T-helper 2 cell (primary cell): ENCODE measurements at places on chromosomes 11 and 22.

- no peak for DNase-seq
Observed at GRCh38 chr22:41862160-41862529, 29.2 kb downstream of the SREBF2 start.

DNA sequence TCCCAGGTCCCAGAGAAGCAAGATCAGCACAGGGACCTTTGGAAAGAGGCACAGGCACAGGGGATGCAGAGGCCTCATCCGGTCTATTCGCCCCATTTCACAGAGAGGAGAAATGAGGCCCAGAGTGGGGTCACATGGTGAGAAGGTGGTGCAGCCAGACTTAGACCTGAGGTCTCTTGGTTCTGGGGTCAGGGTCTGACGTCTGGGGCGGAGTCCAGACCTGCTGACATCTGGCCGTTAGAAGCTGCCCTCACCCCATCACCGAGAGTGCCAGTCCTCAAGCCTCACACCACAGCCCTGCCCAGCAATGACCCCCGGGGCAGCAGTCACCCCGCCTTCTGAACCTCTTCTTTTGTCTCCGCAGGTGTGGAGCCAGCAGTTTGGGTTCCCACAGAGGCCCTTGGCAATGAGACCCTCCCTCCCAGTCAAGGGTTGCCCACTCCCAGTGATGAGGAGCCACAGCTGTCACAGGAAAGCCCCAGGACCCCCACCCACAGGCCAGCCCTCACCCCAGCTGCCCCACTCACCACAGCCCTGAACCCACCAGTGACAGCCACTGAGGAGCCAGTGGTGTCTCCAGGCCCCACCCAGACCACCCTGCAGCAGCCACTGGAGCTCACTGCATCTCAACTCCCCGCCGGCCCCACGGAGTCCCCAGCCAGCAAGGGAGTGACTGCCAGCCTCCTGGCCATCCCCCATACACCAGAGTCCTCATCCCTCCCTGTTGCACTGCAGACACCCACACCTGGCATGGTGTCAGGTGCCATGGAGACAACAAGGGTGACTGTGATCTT lies 62.4 kb downstream of the OTOG start:
- no peak for DNase-seq

DNA sequence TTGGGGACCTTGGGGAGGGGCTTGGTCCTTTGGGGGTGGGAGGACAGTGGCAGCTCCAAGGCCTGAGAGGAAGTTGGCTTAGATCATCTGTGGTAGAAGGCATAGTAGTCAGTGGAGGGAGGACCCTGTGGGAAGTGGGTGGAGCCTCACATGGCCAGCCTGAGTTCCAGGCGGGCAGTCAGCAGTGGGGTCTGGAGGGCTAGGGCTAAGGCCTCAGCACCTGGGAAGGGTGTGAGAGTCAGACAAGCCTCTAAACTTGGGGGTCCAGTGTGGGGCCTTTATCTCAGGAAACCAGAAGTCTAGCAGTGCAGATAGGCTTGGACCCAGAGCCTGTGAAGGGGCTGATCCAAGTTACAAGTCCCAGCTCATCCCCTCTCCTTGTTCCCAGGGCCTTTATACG lies 4.0 kb downstream of the NLRX1 start:
- DNase-seq, result no peak

- DNase-seq, result no peak
Observed at GRCh38 chr11:28966951-28967350, 858.8 kb downstream of the METTL15 start.

DNA sequence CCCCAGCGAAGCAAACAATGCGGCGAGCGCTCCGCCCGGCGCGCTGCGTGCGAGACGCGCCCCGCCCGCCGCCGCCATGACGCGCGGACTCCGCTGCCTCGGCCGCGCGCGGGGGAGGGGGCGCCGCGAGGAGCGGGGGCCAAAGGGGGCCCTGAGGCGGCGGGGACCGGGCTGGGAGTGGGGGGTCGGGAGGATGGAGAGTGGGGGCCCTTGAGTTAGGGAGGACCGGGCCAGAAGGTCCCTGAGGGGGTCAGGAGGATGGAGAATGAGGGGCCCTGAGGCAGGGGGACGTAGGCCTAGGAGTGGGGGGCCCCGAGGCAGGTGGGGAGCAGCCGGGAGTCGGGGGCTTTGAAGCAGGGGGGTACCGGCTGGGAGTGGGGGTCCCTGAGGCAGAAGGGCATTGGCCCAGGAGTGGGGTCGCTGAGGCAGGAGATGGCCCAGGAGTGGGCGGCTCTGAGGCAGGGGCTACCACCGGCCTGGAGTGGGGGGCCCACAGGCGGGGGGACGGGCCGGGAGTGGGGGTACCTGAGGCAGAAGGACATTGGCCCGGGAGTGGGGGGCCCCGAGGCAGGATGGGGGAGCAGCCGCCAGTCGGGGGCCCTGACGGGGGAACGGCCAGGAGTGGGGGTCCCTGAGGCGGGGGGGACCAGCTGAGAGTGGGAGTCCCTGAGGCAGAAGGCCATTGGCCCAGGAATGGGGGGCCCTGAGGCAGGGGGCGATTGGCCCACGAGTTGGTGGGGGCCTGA lies at the start of gene BRD1:
Gene BRD1 (minus strand): TSS at position 21 of the 746 bp plus-strand sequence. CDS start 3,556 bp downstream, outside the sequence.
- DNase-seq, result no peak

DNA sequence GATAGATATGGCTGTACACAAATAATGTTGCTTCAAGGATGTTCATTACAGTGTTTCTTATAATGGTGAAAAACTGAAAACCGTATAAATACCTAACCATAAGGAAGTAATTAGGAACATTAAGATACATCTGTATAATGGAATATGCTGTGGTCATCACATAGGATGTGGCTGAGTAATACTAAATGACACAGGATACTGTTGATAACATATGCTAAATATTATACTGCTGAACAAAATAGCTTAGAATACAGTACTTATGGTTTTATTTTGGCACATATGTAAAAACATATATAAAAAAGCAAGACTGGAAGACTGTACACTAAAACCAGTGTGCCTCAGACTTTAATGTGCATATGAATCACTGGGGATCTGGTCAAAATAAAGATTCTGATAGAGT lies 43.8 kb downstream of the FBXO7 start:
- DNase-seq, result no peak

DNA sequence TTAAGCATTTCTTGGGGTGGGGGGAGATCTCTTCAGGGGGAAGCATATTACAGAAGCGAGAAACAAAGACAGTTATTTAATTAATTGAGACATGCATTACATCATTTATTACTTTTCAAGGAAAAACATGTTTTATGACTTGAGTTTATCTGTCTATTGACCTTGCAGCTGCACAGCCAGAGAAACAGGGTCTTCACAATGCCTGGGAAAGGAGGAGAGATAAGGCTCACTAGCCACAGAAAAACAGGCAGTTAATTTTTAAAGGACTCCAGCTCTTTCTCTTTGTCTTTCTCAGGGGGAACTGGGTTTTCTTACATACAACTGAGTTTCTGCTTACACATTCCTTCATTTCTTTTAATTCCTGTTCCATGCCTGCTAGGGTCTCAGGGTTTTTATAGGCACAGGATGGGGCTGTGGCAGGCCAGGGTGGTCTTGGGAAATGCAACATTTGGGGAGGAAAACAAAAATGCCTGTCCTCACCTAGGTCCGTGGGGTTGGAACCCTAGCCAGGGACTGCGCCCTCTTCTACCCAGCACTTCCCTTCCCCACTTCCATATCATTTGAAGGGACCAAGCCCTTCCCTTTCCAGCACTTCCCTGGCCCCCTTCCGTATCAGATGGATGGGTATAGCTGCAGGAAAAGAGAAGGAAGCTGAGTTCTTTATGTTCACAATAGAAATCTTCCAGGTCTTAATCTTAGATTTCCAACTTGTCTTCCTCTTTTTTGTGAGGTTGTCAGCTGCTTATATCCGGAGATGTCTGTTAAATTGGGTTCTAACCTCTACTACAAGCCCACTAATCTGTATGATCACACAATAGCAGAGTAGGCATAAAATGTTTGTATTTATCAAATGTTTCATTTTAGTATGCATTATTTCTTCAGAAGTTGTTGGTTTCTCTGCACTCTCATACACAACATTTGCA lies 38.3 kb downstream of the BIRC2 start:
- no peak for DNase-seq

DNA sequence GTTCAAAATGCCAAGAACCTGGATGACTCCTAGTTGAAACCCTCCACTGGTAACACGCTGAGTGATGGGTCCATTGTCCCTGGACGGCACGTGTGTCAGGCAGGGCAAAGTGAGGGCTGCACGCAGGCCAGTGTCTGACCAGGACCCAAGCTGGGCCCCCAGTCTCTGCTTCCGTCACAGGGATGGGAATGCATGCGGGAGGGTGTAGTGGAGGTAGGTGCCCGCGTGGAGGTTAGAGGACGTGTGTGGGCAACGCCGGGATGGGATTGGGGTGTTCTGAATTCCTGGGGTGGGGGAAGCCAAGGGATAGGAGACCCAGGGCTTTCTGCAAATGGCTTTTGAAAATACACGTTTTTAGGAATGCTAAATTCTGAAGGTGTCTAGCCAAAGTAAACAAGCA lies 943.3 kb downstream of the BRD1 start:
- DNase-seq, result no peak

DNA sequence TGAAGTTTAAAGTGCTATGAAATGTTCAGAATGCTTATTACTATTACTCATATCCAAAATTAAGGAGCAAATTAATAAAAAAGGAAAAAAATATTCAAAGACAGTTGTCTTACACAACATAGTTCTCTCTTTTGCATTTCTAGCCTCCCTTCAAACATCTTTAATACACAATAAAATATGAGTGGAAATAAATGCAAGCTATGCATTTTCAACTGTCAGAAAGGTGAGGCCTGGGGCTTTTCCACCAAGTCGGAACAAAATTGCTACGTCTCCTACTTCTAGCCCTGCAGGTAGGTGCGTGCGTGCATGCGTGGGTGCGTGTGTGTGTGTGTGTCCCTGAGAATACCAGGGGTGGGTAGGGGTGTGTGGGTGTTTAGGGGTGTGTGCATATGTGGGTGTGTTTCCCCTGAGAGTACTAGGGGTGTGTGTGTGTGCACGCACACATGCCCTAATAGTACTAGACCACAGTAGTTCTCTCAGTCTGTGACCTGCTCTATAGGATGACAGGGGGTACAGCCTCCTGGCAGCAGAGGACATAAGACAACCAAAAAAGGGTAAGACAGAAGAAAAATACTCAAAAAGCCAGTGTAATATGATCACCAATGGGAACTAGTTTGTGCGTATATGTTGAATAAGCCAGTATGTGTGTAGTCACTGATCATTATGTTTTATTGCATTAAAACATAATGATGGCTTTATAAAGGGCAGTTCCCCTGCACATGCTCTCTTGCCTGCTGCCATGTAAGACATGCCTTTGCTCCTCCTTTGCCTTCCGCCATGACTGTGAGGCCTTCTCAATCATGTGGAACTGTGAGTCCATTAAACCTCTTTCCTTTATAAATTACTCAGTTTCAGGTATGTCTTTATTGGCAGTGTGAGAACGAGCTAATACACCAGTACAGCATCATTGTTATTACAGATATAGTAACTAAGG lies 89.4 kb downstream of the FAM168A start:
- DNase-seq, result no peak

DNA sequence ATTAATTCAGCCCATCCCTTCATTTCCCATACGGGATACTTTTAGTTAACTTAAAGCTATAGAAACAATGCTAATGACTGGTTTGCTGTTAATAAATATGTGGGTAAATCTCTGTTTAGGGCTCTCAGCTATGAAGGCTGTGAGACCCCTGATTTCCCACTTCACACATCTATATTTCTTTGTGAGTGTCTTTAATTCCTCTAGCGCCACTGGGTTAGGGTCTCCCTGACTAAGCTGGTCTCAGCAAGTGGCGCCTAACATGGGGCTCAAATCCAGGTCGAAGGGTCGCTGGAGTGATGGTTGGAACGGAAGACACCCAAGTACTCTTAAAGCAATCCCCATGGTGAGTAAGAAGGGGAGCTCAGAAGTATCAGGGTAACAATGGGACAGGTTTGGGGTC lies 14.4 kb upstream of the OOSP1 start:
- DNase-seq, result no peak

- no peak for DNase-seq
Observed at GRCh38 chr11:67504005-67504949, 886 bp downstream of the PITPNM1 start.

GRCh38 chr11:111194860-111195568 lies 50.5 kb upstream of the POU2AF2 start:
- DNase-seq, result no peak

GRCh38 chr11:69333879-69334278 lies 39.9 kb downstream of the MYEOV start:
- DNase-seq, result no peak

- DNase-seq, result no peak
Observed at GRCh38 chr22:20186183-20186870, 35.5 kb upstream of the CCDC188 start.

GRCh38 chr11:74680703-74681531 lies 50.3 kb downstream of the CHRDL2 start:
- DNase-seq, result no peak

- DNase-seq, result no peak
Observed at GRCh38 chr22:38685761-38686160, 4.0 kb downstream of the TOMM22 start.

- DNase-seq, result no peak
Observed at GRCh38 chr11:96207459-96208449, 135.2 kb downstream of the MAML2 start.

GRCh38 chr11:44300844-44301563 lies 8.9 kb downstream of the ALX4 start:
- no peak for DNase-seq

DNA sequence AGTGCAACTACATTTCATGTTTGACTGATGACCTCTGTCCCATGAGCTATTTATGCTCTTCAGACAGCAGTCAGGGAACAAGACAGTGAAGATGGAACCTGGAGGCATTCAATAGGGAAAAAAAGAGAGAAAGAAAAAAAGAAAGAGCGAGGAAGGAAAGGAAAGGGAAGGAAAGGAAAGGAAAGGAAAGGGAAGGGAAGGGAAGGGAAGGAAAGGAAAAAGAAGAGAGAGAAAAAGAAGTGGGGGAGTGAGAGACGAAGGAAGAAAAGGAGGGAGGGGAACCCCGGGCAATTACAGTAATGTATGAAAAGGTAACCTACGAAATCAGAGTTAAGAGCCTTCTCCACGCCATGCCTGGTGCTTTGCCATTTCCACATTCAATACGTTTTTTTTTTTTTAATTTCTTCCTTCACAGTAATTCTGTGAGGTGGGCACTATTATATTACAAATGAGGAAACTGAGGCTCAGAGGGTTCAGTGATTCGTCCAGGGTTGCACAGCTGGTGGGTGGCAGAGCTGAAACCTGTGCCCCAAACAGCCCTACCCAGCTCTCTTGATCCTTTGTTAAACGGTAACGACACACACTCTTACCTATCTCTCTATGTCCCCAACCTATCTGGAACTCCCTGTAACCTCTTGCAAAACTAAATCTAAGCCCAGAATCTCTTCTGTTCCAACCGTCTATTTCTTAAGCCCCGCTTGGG lies 39.3 kb downstream of the ETS1 start:
- DNase-seq, result no peak

- DNase-seq, result no peak
Observed at GRCh38 chr11:133269267-133269666, 263.0 kb downstream of the OPCML start.

- no peak for DNase-seq
Observed at GRCh38 chr11:104573441-104573990, 324.7 kb downstream of the CASP12 start.

- DNase-seq, result no peak
Observed at GRCh38 chr22:42716649-42717127, 4.0 kb downstream of the A4GALT start.

- DNase-seq, result peak; percentile 29
Observed at GRCh38 chr11:68956142-68956541, 24.6 kb downstream of the MRGPRD start.
